ENCODE measurements at places on chromosomes 1 and 21.

GRCh38 chr1:169779970-169780369 is 14.7 kb downstream of the METTL18 start:
- no peak for DNase-seq

DNA sequence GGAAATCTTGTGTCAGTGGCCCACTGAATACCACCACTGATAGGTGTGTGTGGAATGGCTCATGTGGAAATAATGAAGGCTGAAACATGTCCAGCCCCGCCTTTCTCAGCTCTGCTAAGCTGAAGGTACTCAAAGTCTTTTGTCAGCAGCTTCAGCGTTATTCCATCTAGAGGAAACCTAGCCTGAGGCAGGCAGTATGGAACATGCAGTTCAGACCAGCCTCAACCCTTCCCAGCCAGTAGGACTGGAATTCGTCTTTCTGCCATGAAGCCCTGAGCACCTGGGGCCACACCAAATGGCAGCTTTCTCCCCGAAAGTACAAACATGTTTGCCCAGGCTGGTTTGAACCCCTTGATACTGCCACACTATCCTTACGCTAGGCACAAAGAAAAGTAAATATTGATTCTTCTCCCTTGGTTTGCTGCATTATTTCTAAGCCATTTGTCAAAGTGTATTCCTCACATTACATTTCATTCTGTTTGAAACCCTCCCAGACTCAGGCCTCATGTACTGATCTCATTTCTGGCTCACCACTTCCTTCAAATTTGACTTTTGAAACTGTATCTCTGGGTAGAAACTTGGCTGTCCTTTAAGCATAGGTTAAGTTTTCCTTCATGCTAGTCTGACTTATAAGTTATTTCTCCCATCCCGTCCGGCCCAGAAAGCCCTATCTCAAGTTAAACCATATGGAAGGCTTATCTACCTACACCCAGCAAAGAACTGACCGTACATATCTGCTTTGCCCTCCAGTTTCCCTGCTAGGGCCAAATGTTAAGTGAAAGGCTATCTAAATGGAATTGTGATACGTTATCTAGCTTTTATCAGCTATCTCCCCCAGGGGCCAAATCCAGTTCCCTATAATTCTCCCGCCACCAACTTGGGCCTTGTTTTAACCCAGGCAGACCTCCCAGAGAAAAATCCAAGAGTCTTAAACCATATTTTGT is 45.7 kb upstream of the HOOK1 start:
- no peak for DNase-seq

DNA sequence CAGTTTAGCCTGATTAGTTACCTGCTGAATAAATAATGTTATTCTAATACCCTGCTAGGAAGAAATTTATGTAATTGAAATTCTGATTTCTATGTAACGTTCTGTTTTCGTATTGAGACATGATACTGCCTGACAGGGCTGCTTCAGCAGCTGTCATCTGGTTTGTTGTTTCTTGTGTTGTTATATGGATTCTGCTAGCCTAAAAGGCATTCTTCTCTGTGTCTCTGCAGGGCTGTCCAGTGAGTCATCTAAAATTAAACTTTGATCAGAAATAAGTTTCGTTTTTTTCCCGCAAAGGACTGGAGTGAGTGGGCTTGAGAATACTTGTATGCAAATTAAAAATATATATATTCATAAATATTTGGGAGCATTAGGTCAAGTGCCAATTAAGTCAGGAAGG is 93.0 kb downstream of the DYRK1A start:
- no peak for DNase-seq

GRCh38 chr1:220389634-220390033 is 117.4 kb upstream of the RAB3GAP2 start:
- no peak for DNase-seq

GRCh38 chr1:33032126-33032869 is 4.4 kb downstream of the AK2 start:
- DNase-seq, result no peak

DNA sequence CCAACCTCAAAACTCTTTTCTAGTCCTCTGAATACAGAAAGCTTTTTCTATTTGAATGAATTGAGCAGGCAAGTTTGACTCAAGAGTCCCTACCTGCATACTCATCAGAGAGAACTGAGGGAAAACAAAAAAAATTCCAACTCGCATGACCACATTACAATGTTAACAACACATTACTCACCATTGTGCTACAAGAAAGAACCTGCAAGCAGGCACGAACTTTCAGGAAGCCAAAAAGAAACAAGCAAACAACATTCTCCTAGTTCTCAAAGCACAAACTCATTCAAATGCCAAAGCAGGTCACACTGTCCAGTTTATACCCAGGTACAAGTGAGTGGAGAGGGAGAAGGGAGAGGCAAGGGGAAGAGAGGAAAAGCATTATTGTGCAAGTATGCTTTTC is 14.6 kb downstream of the OTUD7B start:
- DNase-seq, result no peak

DNA sequence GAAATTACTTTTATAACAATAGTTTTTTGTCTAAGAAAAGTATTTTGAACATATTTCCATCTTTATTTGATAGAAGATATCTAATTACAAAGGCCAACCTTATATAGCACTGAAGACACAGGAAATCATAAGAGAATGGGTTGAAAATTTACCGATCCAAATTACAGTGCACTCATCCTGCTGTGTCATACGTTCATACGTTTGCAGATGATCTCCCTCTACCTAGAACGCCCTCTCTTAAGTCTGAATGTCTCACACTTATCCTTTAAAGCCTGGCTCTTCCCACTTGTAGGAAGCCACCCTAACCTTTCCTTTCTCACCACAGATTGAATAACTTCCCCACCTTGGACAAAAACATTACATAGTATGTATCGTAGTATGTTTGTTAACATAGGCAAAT is 9.3 kb downstream of the ASH1L start:
- DNase-seq, result no peak

GRCh38 chr1:240178366-240178765 is 86.7 kb downstream of the FMN2 start:
- no peak for DNase-seq

DNA sequence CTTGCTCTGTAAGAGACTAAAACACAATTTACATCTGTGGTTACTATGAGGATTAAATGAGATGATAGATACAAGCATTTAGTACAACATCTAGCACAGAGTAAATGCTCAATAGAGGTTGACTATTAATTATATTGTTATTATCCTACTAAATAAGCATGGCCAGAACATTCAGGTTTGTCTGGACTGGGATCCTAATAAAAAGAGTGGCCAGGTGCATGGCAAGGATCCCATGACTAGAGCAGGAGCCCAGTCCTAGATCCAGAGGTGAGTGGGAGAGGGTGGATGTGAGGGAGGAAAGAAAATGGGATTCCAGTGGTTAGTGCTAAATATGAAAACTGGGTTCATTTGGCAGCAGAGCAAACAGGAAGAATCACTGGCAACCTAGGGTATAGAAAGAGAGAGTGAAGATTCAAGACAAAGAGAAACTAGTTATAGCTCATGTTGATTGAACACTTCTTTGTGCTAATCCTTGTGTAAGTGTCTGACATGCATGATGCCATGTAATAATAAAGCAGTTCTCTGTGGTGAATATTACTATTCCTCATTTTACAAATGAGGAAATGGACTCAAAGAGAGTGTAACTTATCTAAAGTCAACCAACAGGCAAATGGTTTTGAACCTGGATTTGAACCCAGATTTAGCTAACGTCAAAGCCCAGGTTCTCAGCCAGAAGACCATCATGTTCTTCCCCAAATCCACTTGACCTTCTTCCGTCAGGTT is 71.1 kb upstream of the FGGY start:
- DNase-seq, result no peak

GRCh38 chr1:111992476-111992875 is 3.0 kb upstream of the KCND3 start:
- no peak for DNase-seq

DNA sequence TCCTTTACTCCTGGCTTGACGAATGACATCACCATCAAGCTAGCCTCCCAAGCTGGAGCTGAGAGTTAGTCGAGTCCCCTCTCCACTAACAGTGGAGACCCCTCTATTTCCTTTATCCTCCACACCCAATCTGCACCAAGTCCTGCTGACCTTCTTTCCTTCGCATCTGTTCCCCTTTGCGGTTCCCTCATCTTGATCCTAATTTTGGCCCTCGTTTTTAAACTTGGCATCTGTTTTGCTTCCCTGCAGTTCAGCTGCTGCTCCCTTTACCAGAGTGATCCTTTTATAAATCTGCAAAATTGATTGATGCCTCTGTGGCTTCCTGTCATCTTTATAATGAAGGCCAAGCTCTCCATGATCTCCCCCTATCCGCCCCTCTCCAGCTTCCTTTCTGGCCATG is 49.0 kb upstream of the TSPAN2 start:
- DNase-seq, result no peak

GRCh38 chr1:72365693-72366092 is 83.4 kb upstream of the NEGR1 start:
- DNase-seq, result no peak

GRCh38 chr1:27525296-27526272 is 35.6 kb upstream of the WASF2 start:
- DNase-seq, result no peak

DNA sequence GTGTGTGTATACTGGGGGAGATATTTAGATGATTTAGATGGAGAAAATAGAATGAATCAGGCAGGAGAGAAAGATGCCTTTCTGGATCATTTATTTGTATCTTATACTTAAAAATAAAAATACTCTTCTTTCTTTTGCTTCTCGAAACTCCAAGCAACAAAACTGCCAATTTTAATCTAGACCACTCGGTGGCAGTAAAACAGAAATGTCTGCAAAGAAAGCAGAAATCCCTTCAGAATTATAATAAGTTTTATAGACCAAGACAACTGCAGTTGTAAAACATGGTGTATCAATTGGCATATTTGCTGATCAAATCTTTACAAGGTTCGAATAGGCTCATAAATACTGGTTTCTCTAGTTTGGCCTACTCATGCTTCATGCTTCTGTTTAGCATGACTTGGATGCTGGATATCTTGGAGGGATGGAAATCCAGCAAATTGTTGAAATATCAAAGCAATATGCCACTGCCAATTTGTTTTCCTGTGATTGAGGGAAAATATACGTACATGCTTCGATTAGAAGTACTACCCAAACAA is 15.1 kb upstream of the C1orf87 start:
- DNase-seq, result no peak

DNA sequence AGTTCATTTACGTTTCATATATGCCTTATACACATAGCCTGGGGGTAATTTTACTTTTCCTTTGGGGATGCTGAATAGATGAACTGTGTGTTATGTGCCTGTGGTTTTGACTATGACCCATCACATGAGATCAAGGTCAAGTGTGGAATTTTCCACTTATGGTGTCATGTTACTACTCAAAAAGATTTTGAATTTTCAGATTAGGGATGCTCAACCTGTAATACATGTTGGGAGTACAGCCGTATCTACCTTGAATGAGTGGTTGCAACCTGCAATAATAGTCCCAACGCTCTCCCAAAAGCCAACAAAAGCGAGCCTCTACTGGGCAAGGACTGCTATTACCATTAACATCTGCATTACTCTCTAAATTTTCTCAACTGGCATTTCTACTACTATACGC is 68.5 kb upstream of the SDC3 start:
- DNase-seq, result no peak

DNA sequence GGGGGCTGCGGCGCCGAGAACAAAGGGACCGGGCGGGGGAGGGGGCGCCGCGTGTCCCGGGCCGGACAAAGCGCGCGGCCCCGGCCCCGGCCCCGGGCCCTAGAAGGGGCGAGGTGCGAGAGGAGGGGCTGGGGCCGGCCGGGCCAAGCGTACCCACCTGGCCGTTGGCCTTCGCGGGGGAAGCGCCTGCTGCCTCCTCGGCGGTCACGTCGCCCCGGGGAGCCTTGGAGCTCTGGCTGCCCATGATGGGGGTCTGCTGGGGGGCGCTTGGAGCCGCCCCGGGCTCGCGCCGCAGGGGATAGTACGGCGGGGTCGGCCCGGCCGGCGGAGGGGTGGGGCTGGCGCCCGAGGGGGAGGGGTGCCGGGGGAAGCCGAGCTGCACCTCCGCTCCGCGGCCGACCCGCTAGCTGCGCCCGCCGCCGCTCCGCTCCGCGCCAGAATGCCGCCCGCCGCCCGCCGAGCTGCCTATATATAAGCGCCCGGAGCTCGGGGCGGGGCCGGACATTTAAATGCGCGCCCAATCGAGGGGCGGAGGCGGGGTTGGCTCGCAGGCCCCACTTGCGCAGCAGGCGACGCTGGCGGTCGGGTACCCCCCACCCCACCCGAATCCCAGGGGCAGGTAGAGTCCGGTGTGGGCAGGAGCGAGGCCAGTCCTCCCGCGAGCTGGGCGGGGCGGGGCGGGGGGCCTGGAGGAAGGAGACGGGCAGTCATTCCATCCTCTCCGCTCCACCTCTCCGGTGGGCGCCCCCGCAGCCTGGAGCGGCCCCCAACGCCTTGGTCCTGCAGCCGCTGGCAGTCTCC is at the start of gene MARCKSL1:
TSS of gene MARCKSL1 (minus strand) at position 444 of the 801 bp plus-strand sequence. CDS start at position 244, 200 bp downstream.
- DNase-seq, result peak; percentile 82

GRCh38 chr1:84267476-84267875 is 34.0 kb upstream of the SAMD13 start:
- no peak for DNase-seq

GRCh38 chr1:226987623-226988333 is 47.7 kb downstream of the COQ8A start:
- DNase-seq, result no peak

DNA sequence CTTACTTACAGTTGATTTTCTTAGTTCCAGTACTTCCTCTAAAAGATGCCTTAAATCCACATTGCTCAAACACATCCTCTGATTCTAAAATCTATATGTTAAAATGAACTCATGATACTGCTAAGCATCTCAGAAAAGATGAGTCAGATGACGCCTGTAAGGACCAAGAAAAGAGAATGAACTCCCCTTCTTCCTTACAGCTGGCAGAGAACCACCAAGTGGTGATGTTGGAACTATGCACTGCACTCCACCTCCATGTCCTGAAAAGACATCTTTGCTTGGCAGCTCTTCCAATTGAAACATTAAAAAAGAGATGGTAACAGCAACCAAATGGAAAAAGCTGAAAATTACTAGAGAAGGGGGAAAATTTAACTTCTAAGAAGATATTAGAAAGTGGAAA is 648.8 kb downstream of the PTPRC start:
- no peak for DNase-seq

- no peak for DNase-seq
Observed at GRCh38 chr1:203300441-203301330, 4.6 kb upstream of the BTG2 start.

GRCh38 chr1:38932571-38932970 is 9.1 kb downstream of the RHBDL2 start:
- no peak for DNase-seq

DNA sequence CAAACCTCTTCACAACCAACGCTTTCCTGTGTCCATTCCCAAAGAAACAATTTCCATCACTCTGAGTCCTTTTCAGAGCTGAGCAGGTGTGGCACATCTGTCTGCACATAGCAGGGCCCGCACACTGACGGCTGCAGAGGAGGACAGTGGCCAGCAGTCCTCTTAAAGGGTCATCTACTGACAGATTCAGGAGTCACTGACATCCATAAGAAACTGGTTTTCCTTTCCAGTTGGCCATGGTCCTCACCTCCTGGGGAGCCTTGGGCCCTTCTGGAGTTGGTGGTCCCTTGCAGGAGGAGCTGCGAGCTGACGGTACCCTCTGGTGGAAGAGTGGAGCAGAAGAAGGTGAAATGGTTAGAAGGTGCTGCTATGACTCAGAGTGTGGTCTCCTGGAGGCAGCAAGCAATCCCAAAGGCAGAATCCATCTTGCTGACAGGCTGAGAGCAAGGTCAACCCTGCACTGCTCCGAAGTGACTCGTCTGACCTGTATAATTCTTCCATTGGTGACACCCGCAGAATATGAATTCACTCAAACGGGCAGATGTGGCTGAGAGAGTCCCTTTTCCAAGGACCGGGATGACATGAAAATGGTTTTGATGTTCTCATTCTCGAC is 278.5 kb upstream of the C1orf174 start:
- DNase-seq, result no peak

- peak; percentile 44 for DNase-seq
Observed at GRCh38 chr1:156245451-156246232, 2.2 kb downstream of the PAQR6 start.
